EH (cell line): ENCODE measurements at places on chromosomes 16 and 17.

- DNase-seq = no peak
Observed at GRCh38 chr16:88739139-88739976, 33.1 kb downstream of the CTU2 start.

DNA sequence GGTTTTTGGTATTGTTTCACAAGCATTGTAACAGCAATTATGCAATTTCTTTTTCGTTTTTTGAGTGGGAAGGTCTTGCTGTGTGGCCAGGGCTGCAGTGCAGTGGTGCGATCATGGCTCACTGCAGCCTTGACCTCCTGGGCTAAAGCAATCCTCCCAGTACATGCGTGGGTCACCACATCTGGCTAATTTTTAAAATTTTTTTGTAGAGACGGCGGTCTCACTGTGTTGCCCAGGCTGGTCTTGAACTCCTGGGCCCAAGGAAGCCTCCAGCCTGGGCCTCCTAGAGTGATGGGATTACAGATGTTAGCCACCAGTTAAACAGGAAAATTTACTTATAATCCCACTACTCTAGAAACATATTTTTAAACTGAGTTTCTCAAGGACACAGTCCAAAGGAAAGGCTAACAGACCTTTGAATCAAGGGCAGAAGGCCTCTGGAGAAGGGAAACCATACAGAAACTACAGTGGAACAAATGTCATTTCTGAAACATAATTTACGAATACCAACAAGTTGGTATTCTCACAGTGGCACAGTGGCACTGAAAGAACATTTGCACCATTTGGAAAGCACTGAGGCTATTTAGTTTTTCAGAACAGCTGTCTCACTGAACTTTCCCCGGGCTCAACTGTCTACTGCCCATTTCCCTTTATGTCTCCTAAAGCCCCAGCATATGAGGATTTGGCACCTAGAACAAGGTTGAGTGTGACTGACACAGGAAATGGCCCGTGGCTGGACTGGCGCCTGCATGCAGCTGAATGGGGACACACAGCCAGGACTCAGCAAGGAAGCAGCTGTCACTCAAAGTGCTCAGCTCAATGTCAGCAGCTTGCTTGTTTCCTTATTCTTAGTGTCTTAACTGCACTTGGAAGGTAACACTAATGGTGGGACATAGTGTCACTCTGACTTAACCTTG is 2.8 kb upstream of the PRKAR1A start:
- no peak for DNase-seq

GRCh38 chr17:83175119-83175821 is 95.9 kb downstream of the METRNL start:
- no peak for DNase-seq

GRCh38 chr16:81946206-81946605 is 65.1 kb downstream of the SDR42E1 start:
- peak; percentile 71 for DNase-seq

DNA sequence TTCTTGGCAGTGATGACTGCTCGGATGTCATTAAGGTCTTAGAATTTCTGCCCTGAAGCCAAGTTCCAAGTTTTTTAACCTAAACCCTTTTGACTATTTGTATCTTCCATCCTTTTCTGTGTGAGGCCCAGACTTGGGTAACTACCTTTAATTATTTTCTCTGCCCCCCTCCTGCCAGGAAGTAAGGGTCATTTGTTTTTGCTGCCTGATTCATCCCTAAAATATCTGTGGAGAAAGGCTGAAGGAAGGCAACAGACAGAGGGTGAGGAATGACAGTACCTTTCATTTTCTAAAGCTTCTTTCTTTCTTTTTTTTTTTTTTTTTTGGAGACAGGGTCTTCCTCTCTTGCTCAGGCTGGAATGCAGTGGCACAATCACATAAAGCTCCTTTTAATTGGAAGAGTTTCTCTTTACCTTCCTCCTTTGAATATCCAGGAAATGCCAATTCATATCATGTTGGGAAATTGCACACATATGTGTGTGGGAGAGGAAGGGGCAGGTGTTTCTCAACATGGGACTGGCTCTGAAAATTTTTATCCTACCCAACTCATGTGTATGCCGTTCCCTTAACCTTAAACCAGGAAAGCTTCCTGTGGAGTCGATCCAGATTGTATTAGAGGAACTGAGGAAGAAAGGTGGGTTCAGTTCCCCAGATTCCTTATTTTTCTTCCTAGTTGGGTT is 957 bp downstream of the VPS25 start:
- peak; percentile 77 for DNase-seq

DNA sequence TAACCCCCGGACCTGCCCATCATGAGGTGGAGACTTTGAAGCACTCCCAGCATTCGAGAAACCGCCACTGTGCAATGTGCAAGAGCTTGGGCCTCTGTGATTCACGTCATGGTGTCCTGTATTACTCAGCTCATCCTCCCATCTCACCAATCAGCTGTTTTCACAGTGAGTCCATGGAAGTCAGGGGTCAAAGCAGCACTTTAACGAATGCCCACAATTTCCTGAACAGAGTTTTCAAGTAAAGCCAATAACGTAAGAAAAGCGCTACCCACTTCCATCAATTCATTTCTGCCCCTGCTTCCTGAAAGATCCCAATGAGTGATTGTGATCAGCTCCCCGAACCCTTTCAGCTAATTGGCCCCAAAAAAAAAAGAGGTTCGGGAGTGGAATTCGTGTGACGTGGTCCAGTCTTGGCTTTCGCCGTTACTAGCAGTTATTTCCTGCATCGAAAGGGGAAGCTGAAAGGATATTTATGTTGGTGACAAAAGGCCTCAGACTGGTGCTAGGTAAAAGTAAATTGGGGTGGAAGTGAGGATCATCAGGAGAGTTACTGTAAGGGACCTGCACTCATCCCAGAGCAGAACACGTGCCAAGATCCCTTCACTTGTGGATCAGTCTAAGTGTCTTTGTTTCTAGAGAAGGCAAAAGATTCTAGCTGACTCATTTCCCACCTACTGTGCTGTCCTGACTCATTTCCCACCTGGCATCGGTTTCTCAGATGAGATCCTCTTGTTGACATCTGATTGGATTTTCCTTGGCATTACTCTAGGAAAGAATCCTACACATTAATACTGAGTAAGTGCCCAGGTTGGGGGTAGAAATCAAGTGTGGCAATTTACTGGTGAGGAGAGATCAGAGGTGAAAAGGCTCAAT is 136.7 kb upstream of the NUDT7 start:
- DNase-seq = peak; percentile 5

DNA sequence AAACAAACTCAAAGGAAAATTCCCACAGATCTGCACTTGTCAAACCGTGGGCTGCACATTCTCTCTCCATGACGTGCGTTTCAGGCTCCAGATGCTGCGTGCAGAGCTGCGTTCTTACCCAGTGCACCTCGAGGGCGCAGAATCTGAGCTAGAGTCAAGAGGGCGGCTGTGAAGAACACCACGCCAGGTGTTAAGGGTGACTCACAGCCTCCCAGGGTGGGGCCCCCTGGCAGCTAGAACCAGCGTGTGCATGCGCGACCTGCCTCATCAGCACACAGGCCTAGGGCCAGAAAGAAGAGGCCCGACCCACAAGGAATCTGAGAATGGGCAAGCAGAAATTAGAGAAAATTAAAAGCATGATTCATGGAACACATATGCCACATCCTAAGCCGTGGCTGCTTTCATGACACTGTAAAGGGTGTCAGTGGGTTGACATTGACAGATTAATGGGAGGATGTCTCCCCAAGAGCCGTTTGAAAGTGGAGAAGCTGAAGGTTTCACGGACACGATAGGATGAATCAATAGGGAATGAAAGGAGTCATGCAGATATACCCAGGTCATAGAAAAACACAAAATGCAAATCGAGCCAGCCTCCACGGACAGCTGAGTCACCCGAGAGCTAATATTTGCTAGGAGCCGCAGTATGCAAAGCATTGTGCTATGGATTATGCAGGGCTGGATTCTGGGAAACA is 29.0 kb downstream of the MARCHF10 start:
- peak; percentile 96 for DNase-seq

DNA sequence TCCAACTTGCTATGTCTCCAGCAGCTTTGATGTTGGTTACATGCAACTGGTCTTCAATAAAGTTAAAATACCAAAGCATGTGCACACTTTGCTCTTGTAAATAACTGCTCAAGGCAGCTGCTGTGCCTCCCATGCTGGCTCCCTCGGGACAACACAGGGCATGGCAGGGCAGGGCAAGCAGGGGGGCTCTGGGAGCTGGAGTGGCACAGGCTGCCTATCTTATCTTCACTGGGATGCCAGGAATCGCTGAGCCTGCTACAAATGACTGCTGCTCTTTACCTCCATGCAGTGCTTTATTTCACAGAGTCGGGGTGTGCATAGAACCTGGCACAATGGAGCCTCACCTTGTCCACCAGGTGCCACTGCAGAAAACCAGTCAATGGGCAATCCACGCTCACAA is 21.8 kb downstream of the PEMT start:
- DNase-seq = no peak

DNA sequence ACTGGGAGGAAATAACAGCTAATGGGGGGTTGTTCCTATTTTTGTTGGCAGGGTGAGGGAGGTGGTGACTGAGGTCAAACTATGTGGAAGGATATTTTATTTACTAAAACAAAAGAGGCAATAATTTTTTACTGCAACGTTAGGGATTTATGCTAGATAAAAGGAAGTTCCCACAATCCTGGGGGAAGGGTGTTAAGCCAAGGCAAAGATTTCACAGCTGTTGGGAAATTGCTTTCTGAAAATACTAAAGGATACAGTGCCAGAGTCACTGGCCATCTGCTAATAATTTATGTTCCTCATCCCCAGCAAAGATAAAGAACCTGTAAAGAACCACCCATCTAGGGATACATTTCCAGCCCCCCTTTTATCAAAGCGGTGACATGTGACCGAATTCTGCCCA is 756.0 kb upstream of the RBFOX1 start:
- DNase-seq = no peak

DNA sequence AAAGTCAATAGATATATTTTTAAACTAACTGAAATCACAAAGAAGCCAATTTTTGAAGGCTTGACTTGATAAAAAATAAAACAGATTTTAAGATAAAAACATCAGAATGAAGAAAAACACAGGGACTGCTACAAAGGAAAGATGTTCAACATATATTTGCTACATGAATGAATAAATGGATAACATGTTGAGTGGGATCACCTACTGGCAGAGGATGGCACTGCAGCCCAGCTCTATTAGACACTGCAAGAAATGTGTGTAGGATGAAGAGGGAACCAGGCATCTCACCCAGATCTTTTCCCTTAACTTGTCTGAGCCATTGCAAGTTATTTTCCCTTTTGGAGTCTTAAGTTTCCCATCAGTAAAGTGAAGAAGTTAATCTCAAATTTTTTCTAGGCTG is 4.2 kb downstream of the AIPL1 start:
- DNase-seq = no peak

- peak; percentile 61 for DNase-seq
Observed at GRCh38 chr16:61829631-61830030, 206.6 kb downstream of the CDH8 start.

DNA sequence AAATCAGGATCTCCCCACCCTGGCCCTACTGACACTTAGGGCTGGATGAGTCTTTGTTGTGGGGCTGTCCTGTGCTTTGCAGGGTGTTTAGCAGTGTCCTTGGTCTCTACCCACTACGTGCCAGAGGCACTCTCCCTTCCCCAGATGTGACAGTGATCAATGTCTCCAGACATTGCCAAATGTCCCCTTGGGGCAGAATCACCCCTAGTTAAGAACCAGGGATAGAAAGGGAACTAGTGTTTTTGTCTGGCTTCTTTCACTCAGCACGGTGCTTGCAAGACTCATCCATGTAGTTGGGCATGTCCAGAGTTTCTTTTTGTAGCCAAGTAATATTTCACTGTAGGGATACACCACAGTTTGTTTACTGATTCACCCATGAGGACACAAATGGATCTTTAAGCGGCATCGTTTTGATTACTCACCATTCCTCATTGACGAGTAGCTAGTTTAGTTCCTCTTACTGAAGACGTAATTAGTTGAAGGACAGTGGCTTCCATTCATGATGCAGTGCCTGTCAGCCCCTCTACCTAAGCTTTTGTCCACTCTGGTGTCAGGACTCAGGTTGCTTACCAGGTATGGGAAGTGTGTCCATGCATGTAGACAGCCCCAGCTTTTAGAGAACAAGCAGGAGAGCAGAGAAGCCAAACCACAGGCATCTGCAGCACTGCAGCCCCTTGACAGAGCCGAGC is 26.0 kb upstream of the ITGB4 start:
- peak; percentile 79 for DNase-seq

DNA sequence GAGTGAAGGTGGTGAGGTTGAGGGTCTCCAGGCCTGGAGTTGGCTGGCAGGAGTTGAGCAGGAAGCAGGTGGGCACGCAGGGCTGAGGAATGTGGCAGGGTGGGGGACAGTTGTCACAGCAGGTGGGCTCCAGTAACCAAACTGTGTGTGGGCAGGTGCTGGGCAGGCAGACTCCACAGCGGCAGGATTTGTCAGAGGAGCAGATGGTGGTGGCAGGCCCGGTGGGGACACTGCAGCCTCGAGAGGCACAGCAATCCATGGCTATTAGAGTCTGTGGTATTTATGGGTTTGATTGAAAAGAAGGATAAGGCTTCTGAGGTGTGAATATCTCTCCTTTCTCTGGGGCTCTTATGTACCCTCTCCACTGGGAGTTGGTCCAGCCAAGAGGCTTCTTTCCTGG is at the start of gene KRTAP3-3:
KRTAP3-3 (minus strand) TSS at position 326 of the 400 bp plus-strand sequence; CDS start at position 259, 67 bp downstream.
- no peak for DNase-seq

DNA sequence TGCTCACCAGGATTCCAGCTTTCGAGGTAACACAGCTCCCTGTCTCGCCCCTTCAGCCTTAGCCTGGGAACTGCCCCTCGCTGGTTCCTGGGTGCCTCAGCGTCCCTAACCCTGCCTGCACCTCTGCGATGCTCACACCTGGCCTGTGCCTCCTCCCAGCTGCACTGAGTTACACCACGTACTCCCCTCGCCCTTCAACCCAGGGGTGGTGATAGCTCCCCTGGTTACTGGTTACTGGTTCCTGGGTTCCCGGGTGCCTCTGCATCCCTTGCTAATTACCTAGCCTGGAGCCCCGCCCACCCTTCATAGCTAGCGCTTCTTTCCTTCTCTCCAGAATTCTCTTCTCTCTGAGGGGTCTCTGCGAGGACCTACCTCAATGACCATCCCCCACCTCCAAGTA is 65.3 kb upstream of the PLCG2 start:
- no peak for DNase-seq

GRCh38 chr17:32222621-32223020 is 43.0 kb upstream of the RHBDL3 start:
- no peak for DNase-seq

DNA sequence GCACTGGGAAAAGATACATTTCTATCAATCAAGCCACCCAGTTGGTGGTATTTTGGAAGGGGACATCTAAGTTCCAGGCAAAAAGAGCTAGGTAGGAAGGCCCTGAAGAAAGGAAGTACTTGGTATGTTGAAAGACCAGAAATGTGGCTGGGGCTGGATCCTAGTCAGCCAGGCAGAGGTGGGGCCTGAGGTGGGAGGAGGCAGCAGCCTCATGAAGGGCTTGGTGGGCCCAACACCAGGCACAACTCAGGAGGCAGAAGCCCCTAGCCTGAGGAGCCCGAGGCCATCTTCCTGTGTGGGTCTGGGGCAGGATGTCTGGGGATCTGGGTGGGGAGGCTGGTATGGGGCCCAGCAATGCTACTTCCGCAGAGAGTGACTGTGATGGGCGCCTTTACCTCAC is 105.9 kb downstream of the SALL1 start:
- DNase-seq = no peak
